Upper lobe of right lung (tissue), 1 donor: ENCODE measurements at places on chromosomes 16 and 17. TPM values are rescaled to one million over a fixed set of nuclear protein-coding genes. Genes with fewer than 3 reads are reported as not detected.
A peak's percentile ranks its signal among the peaks of the same experiment; 100 is the strongest.

The LONP2 gene
- 63.3 TPM for total RNA-seq

DNA sequence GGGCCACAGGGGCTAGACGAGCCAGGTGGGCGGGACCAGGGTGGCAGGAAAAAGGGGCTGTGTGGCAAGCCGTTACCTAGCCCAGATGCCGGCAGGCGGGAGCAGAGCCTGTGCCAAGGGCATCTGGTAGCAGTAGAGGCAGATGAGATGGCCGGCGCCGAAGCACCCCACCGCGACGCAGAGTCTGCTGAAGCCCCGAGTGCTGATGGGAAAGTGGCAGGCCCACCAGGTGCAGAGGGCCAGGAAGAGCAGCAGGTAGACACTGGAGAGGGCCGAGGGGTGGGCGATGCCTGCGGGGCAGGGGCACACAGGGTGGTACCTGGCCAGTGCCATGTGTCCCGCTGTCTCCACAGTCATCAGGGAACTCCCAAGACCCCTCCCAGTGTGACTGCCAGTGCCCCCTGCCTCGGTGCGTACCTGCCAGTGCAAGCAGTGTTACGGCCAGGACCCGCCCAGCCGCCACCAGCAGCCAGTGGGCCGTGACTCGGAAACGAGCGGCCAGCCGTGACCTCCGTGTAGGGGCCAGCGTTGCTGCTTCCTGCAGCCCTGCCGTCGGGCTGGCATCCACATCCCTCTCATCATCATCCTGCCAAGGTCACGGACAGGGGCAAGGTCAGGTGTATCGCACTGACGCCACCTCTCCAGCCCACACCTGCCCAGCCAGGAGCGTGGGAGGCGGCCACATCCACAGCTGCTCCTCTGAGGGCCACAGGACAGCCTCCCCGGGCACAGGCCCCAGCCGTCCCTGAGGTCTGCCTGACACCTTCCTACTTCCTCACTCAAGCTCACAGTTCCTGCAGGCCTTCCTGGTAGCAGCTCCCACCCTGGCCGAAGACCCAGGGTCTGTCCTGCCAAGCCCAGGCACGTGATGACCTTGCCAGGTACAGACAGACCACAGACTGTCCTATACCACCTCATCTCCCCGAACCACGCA, 32.1 kb downstream of the CTU2 start:
- DNase-seq, result no peak

DNA sequence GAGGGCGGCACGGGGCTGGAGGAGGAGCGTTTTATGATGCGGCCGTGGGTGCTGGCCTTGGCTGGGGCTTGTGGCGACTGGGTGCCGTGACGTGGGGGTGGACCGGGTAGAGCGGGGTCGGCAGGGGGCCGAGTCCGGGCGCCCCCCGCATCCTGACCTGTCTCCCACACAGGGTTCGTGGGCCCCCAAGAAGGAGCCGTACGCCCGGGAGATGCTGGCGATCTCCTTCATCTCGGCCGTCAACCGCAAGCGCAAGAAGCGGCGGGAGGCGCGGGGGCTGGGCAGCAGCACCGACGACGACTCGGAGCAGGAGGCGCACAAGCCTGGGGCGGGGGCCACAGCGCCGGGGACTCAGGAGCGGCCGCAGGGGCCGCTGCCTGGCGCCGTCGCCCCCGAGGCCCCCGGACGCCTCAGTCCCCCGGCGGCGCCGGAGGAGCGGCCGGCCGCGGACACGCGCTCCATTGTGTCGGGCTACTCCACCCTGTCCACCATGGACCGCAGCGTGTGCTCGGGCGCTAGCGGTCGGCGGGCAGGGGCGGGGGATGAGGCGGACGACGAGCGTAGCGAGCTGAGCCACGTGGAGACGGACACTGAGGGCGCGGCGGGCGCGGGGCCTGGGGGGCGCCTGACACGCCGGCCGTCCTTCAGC, 81.6 kb downstream of the ARHGAP23 start:
- DNase-seq, result no peak

GRCh38 chr17:12489325-12489724, 176.4 kb upstream of the MYOCD start:
- no peak for DNase-seq

The CDK5R1 gene
- total RNA-seq, result 1.6 TPM

- peak; percentile 77 for DNase-seq
Observed at GRCh38 chr16:87608400-87608985, 6.2 kb downstream of the JPH3 start.

GRCh38 chr16:81492965-81493754, 48.6 kb downstream of the CMIP start:
- no peak for DNase-seq
